ENCODE measurements at places on chromosomes 12 and 14.

- H3K36me3 ChIP-seq: no peaks in the 10 kb centered on the region
- DNase-seq: peak; percentile 88
- no peaks in the 10 kb centered on the region for H3K4me1 ChIP-seq
- no peak overlapping the region for H3K27ac ChIP-seq
- H3K27me3 ChIP-seq: no peaks in the 10 kb centered on the region
Measured at GRCh38 chr12:15368812-15369211, 46.5 kb downstream of the PTPRO start.

DNA sequence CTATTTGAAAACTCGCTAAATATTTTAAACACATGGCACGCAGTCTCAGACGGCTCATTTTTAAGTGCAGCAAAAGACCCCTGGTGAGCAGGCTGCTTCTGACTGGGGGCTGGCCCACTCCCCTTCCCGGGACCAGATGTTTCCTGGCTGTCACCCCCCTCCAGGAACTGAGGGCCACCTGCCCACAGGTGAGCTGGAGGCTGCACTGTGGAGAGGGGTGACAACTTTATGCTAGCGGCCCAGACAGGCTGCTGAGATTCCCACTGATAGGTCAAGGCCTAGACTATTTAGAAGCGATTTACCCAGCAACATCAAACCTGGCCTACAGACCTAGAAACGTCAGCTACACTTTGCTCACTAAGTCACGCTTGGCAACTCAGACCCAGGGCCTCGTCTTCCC, 92.1 kb downstream of the BCL11B start:
- H3K27me3 ChIP-seq: no peaks in the 10 kb centered on the region
- peaks cover 14% of the 10 kb centered on the region for H3K36me3 ChIP-seq
- H3K4me3 ChIP-seq: no peak overlapping the region
- H3K27ac ChIP-seq: no peak overlapping the region
- H3K4me1 ChIP-seq: peaks cover 8% of the 10 kb centered on the region

DNA sequence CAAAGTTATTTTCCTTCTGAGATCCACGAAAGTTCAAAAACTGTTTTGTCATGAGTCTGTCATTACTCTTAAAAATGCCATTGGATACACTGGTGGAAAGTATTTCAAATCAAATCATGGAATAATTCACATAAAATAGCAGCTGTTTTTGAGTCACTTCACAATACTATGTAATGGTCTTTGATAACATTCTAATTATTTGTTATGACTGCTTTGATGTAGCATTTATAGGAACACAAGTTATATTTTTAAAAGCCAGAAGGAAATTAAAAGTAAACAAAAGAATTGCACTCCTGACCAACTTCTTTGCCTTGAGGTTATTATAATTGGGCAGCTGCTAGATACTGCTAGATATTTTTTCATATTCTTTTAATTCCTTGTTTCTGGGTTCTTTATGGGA, 473.2 kb downstream of the CCER1 start:
- no peak for DNase-seq
- no peak overlapping the region for H3K27ac ChIP-seq
- no peaks in the 10 kb centered on the region for H3K27me3 ChIP-seq
- no peaks in the 10 kb centered on the region for H3K4me1 ChIP-seq
- H3K4me3 ChIP-seq: no peak overlapping the region

GRCh38 chr12:94336211-94336925, 123.3 kb downstream of the CEP83 start:
- H3K4me1 ChIP-seq: no peaks in the 10 kb centered on the region
- H3K4me3 ChIP-seq: no peak overlapping the region
- H3K36me3 ChIP-seq: no peaks in the 10 kb centered on the region
- DNase-seq: no peak
- H3K27ac ChIP-seq: no peak overlapping the region

- no peaks in the 10 kb centered on the region for H3K36me3 ChIP-seq
- peaks cover 31% of the 10 kb centered on the region for H3K4me1 ChIP-seq
- H3K4me3 ChIP-seq: no peak overlapping the region
- no peaks in the 10 kb centered on the region for H3K27me3 ChIP-seq
- H3K27ac ChIP-seq: peak overlapping the region; percentile 29
- DNase-seq: no peak
Measured at GRCh38 chr12:103802586-103802886, 38.5 kb downstream of the NT5DC3 start.

DNA sequence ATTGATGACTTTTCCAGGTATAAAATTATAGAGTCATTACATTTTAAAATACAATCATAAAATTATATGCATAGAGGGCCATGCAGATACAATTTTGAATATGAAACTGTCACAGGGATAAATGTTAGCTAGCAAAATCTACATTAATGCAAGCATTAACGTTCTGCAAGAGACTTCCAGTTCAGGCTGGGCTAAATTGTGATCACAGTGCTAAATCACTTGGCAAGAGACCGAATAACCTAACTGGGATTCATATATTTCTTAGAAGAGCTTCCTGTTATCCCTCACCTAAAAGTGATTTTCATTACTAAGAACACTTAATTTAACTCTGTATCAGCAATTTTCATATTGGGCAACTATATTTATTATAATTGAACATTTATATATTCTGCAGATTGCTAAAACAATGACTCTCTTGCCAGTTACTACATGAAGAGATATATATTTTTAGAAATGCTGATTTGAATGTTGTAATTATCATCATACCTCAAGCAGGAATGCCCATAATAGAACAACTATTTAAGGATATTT, 83.2 kb downstream of the MGAT4C start:
- no peaks in the 10 kb centered on the region for H3K27me3 ChIP-seq
- H3K4me3 ChIP-seq: no peak overlapping the region
- no peak for DNase-seq
- H3K36me3 ChIP-seq: no peaks in the 10 kb centered on the region
- no peaks in the 10 kb centered on the region for H3K4me1 ChIP-seq

GRCh38 chr12:92294676-92295440, 149.2 kb upstream of the BTG1 start:
- no peak overlapping the region for H3K27ac ChIP-seq
- no peaks in the 10 kb centered on the region for H3K36me3 ChIP-seq
- no peaks in the 10 kb centered on the region for H3K4me1 ChIP-seq
- DNase-seq: no peak
- no peaks in the 10 kb centered on the region for H3K27me3 ChIP-seq

GRCh38 chr14:52220924-52221811, 46.3 kb upstream of the PTGDR start:
- no peaks in the 10 kb centered on the region for H3K27me3 ChIP-seq
- H3K4me3 ChIP-seq: no peak overlapping the region
- no peaks in the 10 kb centered on the region for H3K36me3 ChIP-seq
- H3K27ac ChIP-seq: no peak overlapping the region
- H3K4me1 ChIP-seq: no peaks in the 10 kb centered on the region
- no peak for DNase-seq

DNA sequence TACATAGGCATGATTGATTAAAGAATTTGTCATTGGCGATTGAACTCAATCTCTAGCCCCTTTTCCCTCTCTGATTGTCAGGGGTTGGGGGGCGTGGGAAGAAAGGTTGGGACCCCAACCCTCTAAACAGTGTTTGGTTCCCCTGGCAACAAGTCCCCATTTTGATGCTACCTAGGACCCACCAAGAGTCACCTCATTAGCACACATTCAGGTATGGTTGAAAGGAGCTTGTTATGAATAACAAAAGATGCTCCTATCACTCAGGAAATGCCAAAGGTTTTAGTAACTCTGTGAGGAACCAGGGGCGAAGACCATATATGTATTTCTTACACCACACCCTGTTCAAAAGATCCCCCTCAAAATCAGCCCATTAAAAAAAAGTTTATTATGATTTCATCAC, 14.3 kb downstream of the RNF212B start:
- H3K27me3 ChIP-seq: no peaks in the 10 kb centered on the region
- no peak for DNase-seq
- H3K27ac ChIP-seq: no peak overlapping the region

- no peaks in the 10 kb centered on the region for H3K36me3 ChIP-seq
- no peak within 1 kb of the TSS for H3K27ac ChIP-seq
- peak within 1 kb of the TSS; percentile 67 for H3K4me3 ChIP-seq
- peaks cover 6% of the 10 kb centered on the region for H3K4me1 ChIP-seq
Measured at GRCh38 chr12:21526053-21526452, at the start of gene SPX. Gene SPX, plus strand, starts transcription at chr12:21526296. Its CDS starts 177 bp downstream, at chr12:21526473.

DNA sequence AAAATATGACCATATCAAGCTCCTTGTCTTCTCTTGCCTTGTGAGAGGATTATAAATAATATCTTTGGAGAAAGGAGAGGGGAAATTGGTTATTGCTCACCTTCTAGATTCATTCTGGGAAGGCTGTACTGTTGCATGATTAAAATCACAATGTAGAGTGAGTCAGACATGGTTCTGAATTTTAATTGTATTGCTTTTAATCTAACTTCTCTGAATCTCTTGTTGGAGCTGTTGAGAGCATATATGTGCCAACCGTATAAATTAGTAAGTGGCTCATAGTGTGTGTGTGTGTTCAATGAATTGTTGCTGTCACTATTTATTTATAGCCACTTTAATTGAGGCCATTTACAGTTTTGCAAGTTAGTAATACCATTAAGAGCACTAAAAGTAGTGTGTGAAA, 56.1 kb downstream of the KCNJ8 start:
- no peak overlapping the region for H3K27ac ChIP-seq
- H3K4me3 ChIP-seq: no peak overlapping the region
- no peaks in the 10 kb centered on the region for H3K4me1 ChIP-seq
- DNase-seq: no peak

GRCh38 chr14:70096866-70097265, 91.9 kb downstream of the SLC8A3 start:
- H3K36me3 ChIP-seq: no peaks in the 10 kb centered on the region
- DNase-seq: no peak
- no peak overlapping the region for H3K27ac ChIP-seq
- H3K27me3 ChIP-seq: no peaks in the 10 kb centered on the region
- peaks cover 3% of the 10 kb centered on the region for H3K4me1 ChIP-seq

- no peak overlapping the region for H3K27ac ChIP-seq
- H3K4me1 ChIP-seq: peaks cover 20% of the 10 kb centered on the region
- no peak overlapping the region for H3K4me3 ChIP-seq
- no peak for DNase-seq
Measured at GRCh38 chr14:99672506-99673304, 11.4 kb upstream of the CYP46A1 start.

- no peak overlapping the region for H3K4me3 ChIP-seq
- H3K27ac ChIP-seq: no peak overlapping the region
- H3K4me1 ChIP-seq: no peaks in the 10 kb centered on the region
Measured at GRCh38 chr12:34398706-34399630, 376.7 kb downstream of the ALG10 start.

DNA sequence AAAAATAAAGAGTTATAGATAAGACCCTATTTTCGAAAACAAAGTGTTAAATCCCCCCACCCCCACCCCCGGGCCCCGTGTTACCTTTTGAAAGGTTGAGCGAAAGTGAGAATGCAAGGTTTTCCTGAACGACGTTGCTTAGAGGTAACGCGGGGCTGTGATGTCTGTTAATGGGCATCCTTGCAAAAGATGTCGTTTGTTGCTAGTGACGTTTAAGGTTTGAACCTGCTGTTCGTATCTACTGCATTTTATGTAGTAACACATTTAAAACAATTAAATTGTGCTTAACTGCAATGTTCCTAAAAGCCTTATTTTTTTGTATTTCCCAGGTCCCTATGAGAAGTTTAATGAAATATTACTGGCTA, 1.2 kb downstream of the CPSF6 start:
- H3K4me1 ChIP-seq: peaks cover 9% of the 10 kb centered on the region
- H3K27ac ChIP-seq: peak overlapping the region; percentile 88
- H3K4me3 ChIP-seq: peak overlapping the region; percentile 92

DNA sequence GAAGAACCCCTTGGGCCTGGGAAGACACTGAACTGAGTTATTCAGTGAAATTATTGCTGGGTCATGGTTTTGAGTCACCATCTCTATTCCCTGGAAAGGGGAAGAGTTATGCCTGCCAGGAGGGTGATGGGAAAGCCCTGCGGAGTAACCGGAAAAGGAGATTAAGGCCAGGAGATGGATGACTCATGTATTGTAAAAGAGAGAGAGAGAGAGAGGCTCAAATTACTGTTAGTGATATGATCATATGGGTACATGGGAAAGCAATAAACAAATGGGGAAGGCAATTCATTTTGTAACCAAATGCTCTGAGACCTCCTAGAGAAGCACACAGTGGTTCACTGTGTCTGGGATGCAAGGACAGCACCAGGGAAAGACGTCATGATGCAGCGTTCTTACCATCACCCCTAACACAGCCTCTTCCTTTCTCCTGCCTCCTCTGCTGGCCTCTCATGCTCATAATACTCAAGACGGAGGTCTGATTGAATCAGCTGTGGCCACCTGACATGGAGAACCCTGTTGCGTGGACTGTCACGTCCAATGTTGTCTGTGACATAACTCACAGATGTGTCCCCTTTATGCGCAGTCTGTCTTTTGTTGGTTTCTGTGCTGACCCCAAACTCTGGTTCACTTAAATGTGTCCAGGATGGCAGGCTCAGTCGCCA, 243.7 kb downstream of the TMEM132D start:
- no peak for DNase-seq
- no peaks in the 10 kb centered on the region for H3K4me1 ChIP-seq
- no peaks in the 10 kb centered on the region for H3K27me3 ChIP-seq
- H3K27ac ChIP-seq: no peak overlapping the region
- no peak overlapping the region for H3K4me3 ChIP-seq

DNA sequence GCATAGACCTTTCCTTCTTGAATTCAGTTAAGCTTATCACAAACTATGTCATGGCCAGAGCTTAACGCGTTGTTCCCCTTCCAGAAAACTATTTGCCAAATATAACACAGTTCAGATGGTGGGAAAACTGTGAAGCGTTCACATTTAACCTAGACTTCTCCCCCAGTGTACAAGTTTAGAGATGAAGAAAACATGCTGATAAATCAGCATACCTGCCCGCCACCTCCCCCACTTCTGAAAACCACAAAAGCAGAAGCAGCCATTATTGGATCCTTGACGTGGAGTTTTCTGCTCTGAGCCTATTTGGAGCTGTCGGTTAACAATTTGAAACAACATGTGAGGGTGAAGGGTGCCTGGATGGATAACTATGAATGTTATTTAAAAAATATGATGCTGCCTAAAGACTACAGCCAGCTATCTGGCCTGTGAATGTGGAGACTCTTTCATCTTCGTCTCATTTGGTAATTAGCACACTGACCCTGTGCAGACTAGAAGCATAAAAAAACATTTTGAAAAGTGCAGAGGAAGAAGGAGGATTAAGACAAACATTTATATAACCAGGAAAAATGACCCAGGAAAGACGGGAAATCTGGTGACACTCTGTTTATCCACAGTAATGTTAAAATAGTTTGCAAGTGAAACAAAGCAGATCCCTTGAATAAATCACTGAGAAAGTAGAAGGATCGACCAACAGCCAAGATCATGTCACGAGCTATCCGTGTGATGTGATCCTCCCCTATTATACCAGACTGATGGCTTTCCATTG, 408.2 kb downstream of the AEBP2 start:
- no peaks in the 10 kb centered on the region for H3K4me1 ChIP-seq
- no peaks in the 10 kb centered on the region for H3K27me3 ChIP-seq
- peak; percentile 37 for DNase-seq
- H3K4me3 ChIP-seq: no peak overlapping the region
- no peaks in the 10 kb centered on the region for H3K36me3 ChIP-seq

DNA sequence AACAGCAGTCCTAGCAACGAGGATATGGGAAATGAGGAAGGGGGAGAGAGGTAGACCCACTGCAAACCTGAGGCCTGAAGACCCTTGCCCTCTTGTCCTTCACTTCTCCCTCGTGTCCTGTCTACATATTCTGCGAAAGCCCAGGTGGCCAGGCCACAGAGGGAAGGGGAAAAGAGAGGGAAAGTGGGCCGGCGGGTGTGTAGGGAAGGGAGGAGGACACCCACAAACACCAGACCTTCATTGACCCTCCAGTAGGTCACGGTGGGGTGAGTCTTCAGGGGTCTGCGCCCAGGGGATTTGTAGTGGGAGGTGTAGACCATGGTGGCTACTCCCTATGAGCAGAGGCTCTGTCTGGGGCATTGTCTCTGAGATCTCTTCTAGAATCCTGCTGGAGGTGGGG, 3.8 kb downstream of the FAIM2 start:
- no peak overlapping the region for H3K4me3 ChIP-seq
- H3K27me3 ChIP-seq: no peaks in the 10 kb centered on the region
- DNase-seq: no peak
- H3K27ac ChIP-seq: no peak overlapping the region
